Lung microvascular endothelial cell (primary cell): ENCODE measurements at places on chromosomes 13 and 19. TPM values are rescaled to one million over a fixed set of nuclear protein-coding genes. Genes with fewer than 3 reads are reported as not detected.
A peak's percentile ranks its signal among the peaks of the same experiment; 100 is the strongest.

The ZNF570 gene
- total RNA-seq = 4.4 and 7.9 TPM in 2 replicates

DNA sequence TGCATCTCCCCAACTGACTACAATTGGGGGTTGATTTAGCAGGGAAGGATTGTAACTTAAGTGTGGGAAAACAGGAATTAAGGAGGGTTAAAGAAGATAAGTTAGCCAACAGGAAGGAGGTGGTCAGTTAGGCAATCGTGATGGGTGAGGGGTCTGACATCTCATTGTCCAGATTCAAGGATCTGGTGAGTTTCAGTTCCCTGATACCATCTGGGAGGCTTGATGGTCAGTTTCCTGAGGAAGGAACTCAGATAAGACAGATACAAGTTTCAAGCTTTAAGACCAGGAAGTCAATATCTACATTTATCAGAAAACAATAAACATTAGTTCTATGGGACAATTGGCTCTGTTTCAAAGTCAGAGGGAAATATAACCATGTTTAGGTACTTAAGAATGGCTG is 601.8 kb downstream of the SLITRK6 start:
- DNase-seq = no peak

DNA sequence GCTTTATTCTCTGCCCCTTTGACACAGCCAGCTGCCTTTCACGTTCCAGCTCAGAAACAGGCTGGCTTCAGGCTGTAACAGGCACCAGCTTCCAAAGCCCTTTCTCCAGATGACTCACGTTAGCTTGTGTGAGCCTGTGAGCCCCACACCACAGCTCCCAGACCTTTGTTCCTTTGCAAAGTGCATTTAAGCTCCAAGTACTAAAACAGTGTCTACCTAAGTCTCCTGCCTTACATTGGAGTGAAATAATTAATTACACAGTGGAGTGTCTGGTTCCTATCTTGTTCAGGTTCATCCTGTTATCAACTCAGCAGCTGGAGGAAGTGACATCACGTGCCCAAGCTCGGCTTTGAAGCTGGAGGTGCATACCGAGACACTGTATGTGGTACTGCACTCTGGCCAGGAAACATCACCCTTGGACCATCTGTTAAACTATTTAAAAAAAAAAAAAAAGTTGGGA is 475.8 kb downstream of the FOXO1 start:
- peak; percentile 61 for DNase-seq

The SMAD9 gene
- 9.4 and 14.3 TPM in 2 replicates for total RNA-seq

GRCh38 chr19:7701654-7702457 is at the start of gene FCER2:
TSS of gene FCER2 (minus strand) at chr19:7702131. CDS start at chr19:7699760, 2,371 bp downstream.
- no peak for DNase-seq

DNA sequence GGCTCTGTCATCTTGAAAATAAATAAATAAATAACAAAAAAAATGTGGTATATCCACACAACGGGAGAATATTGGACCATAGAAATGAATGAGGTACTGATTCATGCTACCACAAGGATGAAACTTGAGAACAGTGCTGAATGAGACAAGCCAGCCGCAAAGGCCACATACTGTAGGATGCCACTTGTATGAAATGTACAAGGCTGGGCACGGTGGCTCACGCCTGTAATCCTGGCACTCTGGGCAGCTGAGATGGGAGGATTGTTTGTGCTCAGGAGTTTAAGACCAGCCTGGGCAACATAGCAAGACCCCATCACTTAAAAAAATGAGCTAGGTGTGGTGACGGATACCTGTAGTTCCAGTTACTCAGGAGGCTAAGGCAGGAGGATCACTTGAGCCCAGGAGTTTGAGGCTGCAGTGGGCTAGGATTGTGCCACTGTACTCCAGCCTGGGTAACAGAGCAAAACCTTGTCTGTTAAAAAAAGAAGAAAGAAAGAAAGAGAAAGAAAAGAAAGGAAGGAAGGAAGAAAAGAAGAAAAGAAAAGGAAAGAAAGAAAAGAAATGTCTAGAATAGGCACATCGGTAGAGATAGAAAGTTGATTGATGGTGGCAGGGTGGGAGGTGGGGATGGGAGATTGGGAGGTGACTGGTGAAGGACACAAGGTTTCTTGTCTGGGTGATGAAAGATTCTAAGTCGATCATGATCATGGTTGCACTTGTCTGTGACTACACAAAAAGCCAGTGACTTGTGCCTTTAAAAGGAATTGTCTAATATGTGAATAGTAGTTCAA is 20.3 kb downstream of the HPN start:
- DNase-seq = no peak

The TEX101 gene
- not detected in 2 replicates for total RNA-seq

DNA sequence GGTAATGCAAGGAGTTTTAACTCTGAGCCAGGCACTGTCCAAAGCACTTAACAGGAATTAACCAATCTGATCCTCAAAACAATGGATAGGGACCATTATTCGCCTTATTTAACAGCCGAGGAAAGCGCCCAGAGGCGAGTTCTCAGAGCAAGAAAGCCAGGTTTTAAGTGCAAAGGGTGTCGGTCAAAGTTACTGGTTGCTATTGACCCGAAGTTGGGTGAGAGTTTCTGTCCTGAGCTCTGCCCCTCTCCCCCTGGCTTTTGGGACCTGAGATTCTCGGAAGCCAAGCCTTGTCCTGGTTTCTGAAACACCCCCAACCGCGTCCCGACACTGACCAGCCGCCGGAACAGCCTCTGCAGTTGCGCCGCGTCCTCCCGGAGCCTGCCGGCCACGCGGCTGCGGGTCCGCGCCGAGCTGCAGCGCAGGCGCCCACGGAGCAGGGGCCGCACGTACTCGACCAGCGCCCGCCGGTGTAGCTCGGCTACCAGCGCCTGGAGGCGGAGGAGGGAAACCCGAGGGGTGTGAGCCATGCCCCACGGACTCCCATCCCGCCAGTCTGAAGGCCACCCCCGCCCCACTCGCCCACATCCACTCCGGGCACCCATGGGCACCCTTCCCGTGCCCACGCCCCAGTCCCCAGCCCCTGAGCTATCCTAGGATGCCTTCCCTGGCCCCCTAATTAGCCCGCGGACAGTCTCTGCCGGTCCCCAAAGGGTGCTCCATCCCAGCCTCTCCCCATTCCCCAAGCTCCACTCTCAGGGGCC is 27.8 kb downstream of the EXOC3L2 start:
- no peak for DNase-seq
